ENCODE measurements at places on chromosomes 1 and 21. TPM values are rescaled to one million over a fixed set of nuclear protein-coding genes. Genes with fewer than 3 reads are reported as not detected.

ARHGAP29 gene
- not detected for total RNA-seq

F5 gene
- 9.1 TPM for total RNA-seq

TLCD4 gene
- 0.02 TPM for total RNA-seq

DLGAP3 gene
- 0.25 TPM for total RNA-seq

OR2M3 gene
- not detected for total RNA-seq

LAPTM5 gene
- 371 TPM for total RNA-seq

AADACL4 gene
- not detected for total RNA-seq

CD101 gene
- 2.0 TPM for total RNA-seq

RAB29 gene
- total RNA-seq, result 42.1 TPM

COP1 gene
- 45.8 TPM for total RNA-seq

RGS1 gene
- 8.6 TPM for total RNA-seq

CLCA4 gene
- not detected for total RNA-seq

ITLN2 gene
- total RNA-seq, result not detected

USP21 gene
- 35.3 TPM for total RNA-seq

SLFNL1 gene
- total RNA-seq, result 0.20 TPM

SPOCD1 gene
- total RNA-seq, result not detected

ITPKB gene
- 37.1 TPM for total RNA-seq

FCGR1A gene
- total RNA-seq, result not detected

CNN3 gene
- 1.7 TPM for total RNA-seq

IFT25 gene
- total RNA-seq, result 66.9 TPM

DMBX1 gene
- 0.05 TPM for total RNA-seq

RAVER2 gene
- 0.52 TPM for total RNA-seq

BRINP3 gene
- total RNA-seq, result not detected

LRRC39 gene
- 0.64 TPM for total RNA-seq

DYNLT4 gene
- 0.34 TPM for total RNA-seq

SYT11 gene
- 22.2 TPM for total RNA-seq

SUSD4 gene
- total RNA-seq, result 1.7 TPM

CASQ2 gene
- not detected for total RNA-seq

RAP1A gene
- total RNA-seq, result 142 TPM

FMO3 gene
- not detected for total RNA-seq

TMEM69 gene
- total RNA-seq, result 18.0 TPM

RPTN gene
- total RNA-seq, result not detected

RHBG gene
- total RNA-seq, result not detected

CR1L gene
- total RNA-seq, result not detected

Measured in T-helper 2 cell treated with Interferon-gamma antibody and Interleukin-4, amounts not matched to agents 100 ng/mL and 5 ng/mL, for 36 hours (primary cell).